ENCODE measurements at places on chromosomes 6 and 20.

DNA sequence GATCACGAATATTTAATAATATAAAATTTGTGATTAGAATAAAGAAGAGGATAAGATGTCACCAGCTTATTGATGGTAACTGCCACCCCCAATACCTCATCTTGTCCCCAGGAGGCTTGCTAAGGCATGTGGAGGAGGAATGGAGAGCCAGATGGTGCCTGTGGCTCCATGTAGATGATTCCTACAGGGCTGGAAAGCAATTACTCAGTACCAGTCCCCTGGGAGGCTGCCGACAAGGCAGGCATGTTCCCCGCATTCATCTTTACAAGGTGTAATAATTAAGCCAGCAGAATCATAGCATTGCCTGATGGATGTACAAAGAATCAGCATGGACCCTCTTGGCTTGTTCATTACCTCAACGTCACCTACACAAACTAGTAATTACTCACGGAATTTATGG, 155.3 kb downstream of the PLCB1 start:
- H3K27ac ChIP-seq, result no peak overlapping the region
- DNase-seq, result no peak
- no peaks in the 10 kb centered on the region for H3K4me1 ChIP-seq
- no peak overlapping the region for H3K4me3 ChIP-seq

- no peak for DNase-seq
- no peak overlapping the region for H3K4me3 ChIP-seq
- no peaks in the 10 kb centered on the region for H3K27me3 ChIP-seq
- no peaks in the 10 kb centered on the region for H3K36me3 ChIP-seq
- H3K4me1 ChIP-seq, result no peaks in the 10 kb centered on the region
These were observed 131.8 kb downstream of the SCML4 start for GRCh38 chr6:107692351-107692750.

DNA sequence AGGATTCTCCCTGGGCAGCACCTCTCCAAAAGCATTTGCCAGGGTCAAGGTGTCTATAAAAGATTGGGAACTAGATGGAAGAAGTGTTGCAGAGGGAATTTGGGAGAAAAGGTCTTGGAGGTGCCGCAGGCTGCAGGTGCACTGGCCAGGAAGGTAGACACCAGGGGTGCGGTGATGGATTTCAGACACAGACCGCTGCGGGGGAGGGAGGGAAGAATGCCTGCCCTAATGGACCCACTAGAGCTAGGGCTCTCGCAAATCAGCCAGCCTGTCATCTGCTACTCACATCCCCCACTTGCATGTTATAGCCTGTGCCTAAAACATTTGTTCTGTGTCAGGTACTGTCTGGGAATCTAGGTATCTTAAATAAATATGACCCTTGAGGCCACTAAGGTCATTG, 193.6 kb upstream of the SLC24A3 start:
- no peaks in the 10 kb centered on the region for H3K27me3 ChIP-seq
- no peak for DNase-seq
- no peaks in the 10 kb centered on the region for H3K4me1 ChIP-seq
- H3K36me3 ChIP-seq, result no peaks in the 10 kb centered on the region
- no peak overlapping the region for H3K27ac ChIP-seq
- no peak overlapping the region for H3K4me3 ChIP-seq

DNA sequence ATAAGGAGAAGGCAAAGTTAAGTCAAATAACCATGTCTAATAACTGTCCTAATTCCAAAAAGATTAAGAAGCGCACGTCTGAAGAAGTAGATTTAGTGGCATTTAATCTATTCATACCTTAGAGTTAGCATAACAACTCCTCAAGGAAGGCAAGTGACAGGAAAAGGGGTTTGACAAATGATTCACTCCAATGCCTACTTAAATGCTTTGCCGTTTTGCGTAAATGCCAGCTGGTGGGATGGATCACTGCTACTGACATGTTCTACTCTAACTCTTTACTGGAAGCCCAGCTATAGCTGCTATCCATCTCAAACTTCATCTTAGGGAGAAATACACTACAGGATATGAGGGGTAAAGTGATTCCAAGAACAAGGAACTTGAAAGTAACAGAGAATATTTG, 347.3 kb upstream of the RUNX2 start:
- no peak overlapping the region for H3K27ac ChIP-seq
- H3K4me1 ChIP-seq, result no peaks in the 10 kb centered on the region
- H3K27me3 ChIP-seq, result no peaks in the 10 kb centered on the region

DNA sequence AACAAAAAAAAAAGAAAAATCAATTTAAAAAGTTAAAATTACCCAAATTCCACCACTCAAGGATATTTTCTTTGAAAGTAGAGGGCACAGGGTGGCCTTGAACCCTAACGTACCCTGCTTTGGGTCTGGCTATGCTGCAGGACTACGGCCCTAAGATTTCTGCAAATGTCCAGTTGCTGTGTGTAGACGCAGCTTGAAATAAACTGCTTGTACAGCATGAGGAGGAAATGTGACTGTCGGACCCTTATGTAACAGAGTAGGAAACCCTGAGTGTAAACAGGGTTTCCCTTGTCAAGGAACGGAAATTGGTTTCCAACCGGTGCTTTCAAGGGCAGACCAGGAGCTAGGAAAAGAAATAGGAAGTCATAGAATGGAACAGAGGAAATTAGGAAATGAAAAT, 60.7 kb upstream of the SHLD1 start:
- no peaks in the 10 kb centered on the region for H3K27me3 ChIP-seq
- H3K4me3 ChIP-seq, result no peak overlapping the region
- H3K4me1 ChIP-seq, result no peaks in the 10 kb centered on the region
- H3K27ac ChIP-seq, result no peak overlapping the region
- no peak for DNase-seq

DNA sequence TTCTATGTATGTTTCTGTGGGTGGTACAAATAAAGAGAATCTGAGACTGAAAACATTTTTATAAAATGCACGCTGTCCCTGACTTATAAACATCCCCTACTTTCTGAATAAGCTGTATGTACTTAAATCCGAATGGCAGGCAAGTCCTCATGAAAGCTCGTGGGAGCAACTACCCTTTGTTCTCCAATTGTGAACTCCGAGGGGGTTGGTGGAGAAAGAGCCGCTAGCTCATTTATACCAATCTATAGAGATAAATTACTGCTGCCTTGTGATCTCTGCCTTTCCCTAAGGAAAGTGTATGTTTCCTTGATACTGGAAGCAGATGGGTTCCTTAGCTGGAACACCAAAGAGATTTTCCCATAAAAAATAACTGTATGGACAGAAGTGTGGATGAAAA, 84.5 kb downstream of the GJA10 start:
- H3K36me3 ChIP-seq, result no peaks in the 10 kb centered on the region
- no peaks in the 10 kb centered on the region for H3K27me3 ChIP-seq
- H3K27ac ChIP-seq, result no peak overlapping the region
- no peak for DNase-seq
- no peak overlapping the region for H3K4me3 ChIP-seq

GRCh38 chr6:120290964-120291363, 941.4 kb upstream of the MAN1A1 start:
- no peaks in the 10 kb centered on the region for H3K4me1 ChIP-seq
- H3K27ac ChIP-seq, result no peak overlapping the region
- H3K27me3 ChIP-seq, result no peaks in the 10 kb centered on the region
- H3K4me3 ChIP-seq, result no peak overlapping the region
- H3K36me3 ChIP-seq, result no peaks in the 10 kb centered on the region

DNA sequence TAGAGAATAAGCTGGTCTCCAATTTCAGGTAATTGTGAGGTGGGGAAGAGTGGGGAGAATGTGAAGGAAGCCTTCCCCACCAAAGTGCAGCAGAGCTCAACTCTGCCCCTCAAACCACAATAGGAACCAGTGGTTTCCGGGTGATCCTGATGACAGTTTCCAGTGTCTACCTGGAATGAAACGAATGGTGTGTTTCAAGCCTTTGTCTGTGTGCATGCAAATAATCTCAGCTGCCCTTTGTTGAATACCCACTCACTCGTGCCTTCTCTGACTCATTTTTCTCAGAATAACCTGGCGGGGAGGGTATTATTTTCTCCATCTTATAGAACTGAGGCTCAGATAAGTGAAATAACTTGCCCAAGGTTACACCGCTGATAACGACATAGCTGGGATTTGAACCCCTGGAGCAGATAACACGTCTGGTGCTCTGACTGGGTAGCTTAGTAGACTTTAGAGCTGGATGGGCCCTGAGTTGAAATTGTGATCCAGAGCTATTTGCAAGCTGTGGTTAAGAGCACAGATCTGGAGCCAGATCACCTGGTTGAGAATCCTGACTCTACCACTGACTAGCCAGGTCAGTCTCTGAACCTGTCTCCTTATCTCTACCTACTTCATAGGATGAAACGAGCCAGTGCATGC, 85.1 kb downstream of the EYA2 start:
- H3K27ac ChIP-seq, result no peak overlapping the region
- H3K36me3 ChIP-seq, result no peaks in the 10 kb centered on the region
- no peak overlapping the region for H3K4me3 ChIP-seq
- H3K27me3 ChIP-seq, result no peaks in the 10 kb centered on the region
- no peaks in the 10 kb centered on the region for H3K4me1 ChIP-seq

GRCh38 chr20:41734506-41734945, 116.3 kb upstream of the CHD6 start:
- H3K27ac ChIP-seq, result no peak overlapping the region
- peak; percentile 18 for DNase-seq
- H3K4me3 ChIP-seq, result no peak overlapping the region
- no peaks in the 10 kb centered on the region for H3K4me1 ChIP-seq

DNA sequence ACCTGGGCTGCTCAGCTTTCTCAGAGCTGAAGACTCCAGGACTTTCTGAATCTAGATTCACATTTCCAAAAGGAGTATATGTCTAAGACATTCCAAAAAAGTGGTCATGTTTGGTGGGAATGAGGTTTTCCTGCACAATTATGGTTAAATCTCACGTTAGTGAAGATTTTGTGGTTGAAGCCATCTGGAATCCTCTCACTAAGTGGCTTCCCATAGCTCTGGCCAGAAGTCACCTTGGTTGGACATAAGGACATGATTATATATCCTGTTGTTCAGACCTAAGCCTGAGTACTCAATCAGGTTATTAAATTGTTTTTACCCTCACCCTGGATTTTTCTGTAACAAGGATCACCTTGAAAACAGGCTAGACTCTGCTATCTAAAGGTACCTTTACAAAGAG, 176.1 kb upstream of the PLN start:
- H3K4me3 ChIP-seq, result no peak overlapping the region
- H3K4me1 ChIP-seq, result no peaks in the 10 kb centered on the region
- H3K27me3 ChIP-seq, result no peaks in the 10 kb centered on the region
- no peaks in the 10 kb centered on the region for H3K36me3 ChIP-seq
- DNase-seq, result no peak
- H3K27ac ChIP-seq, result no peak overlapping the region

GRCh38 chr20:23193801-23194384, 107.8 kb upstream of the CD93 start:
- no peak overlapping the region for H3K27ac ChIP-seq
- DNase-seq, result no peak

DNA sequence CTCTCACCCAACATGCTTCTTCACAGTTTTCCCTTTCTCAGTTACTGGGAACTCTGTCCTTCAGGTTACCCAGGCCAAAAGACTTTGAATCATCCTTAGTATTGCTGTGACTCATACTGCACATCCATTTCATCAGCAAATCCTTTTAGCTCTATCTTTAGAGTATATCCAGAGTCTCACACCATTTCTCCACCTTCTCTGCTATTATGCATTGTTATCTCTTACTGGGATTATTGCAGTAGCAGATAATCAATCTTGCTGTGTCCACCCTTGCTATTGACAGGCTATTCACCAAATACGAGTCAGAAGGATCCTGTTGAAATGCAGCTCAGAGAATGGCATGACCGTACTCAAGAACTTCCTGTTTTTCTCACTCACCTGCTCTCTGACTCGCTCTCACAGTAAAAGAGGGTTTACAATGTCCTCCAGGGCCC, 57.3 kb downstream of the BCKDHB start:
- no peaks in the 10 kb centered on the region for H3K27me3 ChIP-seq
- H3K36me3 ChIP-seq, result no peaks in the 10 kb centered on the region
- no peak overlapping the region for H3K27ac ChIP-seq
- DNase-seq, result no peak
- no peaks in the 10 kb centered on the region for H3K4me1 ChIP-seq
- no peak overlapping the region for H3K4me3 ChIP-seq

DNA sequence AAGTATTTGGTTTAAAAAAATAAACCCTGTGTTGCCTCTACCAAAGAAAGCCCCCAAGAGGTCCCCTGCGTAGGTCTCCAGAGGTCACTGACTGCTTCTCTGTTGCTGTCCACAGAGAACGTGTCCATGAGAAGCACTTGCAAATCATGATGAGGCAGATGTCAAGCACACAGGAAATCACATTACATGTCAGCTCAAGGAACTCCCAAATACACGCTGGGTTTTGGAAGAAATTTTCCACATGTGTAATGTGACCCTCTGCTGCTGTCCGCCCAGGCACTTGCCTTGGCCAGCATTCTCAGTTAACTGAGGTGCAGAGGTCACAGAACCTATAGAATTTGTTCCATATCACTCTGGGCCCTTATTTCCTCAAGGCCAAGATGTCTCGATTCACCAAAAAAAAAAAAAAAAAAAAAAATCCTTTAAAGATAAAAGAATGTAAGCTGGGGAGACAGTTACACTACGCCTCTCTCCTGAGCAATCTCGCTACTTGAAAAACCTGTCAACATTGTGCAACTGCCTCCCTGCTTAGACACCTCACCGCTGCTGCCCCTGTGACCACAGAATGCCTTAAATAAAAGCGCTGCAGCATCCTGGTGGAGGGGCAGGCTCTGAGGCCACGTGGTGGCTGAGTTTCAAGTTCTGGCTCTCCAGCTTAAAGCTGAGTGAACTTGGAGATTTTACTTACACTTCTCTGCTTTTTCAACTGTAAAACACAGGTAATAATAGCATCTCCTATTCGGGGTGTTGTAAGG, 42.3 kb downstream of the SLC22A23 start:
- no peaks in the 10 kb centered on the region for H3K27me3 ChIP-seq
- no peak for DNase-seq
- H3K36me3 ChIP-seq, result no peaks in the 10 kb centered on the region
- H3K4me3 ChIP-seq, result no peak overlapping the region
- H3K27ac ChIP-seq, result no peak overlapping the region
- peaks cover 32% of the 10 kb centered on the region for H3K4me1 ChIP-seq

DNA sequence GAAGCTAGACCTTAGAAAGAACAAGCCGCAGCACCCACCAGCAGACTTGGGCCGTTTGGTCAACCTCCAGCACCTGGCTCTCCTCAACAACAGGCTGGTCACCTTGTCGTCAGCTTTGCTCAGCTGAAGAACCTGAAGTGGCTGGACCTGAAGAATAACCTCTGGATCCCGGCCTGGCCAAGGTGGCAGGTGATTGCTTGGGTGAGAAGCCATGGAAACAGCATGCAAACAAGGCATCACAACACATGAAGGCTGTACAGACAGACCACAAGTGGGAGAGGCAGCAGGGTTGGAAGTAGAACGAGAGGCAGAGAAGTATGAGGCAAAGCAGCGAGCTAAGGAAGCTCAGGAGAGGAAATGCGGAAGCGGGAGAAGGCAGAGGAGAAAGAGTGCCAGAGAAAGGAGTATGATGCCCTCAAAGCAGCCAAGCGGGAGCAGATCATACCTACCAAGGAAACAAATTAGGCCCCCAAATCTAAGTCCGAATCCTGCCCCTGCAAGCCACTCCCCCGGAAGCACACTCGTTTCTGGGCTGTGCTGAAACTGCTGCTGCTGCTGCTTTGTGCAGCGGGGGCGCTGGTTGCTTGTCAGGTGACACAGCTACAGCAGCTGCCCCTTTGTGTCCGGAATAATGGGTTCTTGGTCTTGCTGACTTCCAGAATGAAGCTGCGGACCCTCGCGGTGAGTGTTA, 121.6 kb upstream of the LGSN start:
- no peak overlapping the region for H3K27ac ChIP-seq
- no peaks in the 10 kb centered on the region for H3K36me3 ChIP-seq
- no peaks in the 10 kb centered on the region for H3K27me3 ChIP-seq
- no peaks in the 10 kb centered on the region for H3K4me1 ChIP-seq

- H3K27ac ChIP-seq, result no peak overlapping the region
- H3K4me1 ChIP-seq, result no peaks in the 10 kb centered on the region
- H3K4me3 ChIP-seq, result no peak overlapping the region
- no peaks in the 10 kb centered on the region for H3K36me3 ChIP-seq
- DNase-seq, result no peak
- H3K27me3 ChIP-seq, result no peaks in the 10 kb centered on the region
These were observed 168.7 kb downstream of the BTBD3 start for GRCh38 chr20:12086359-12086758.
